ENCODE measurements at places on chromosomes 2 and 18. TPM values are rescaled to one million over a fixed set of nuclear protein-coding genes. Genes with fewer than 3 reads are reported as not detected.

GRCh38 chr2:12176623-12177454 lies 430.4 kb downstream of the LPIN1 start:
- no peak for DNase-seq

GRCh38 chr2:139876321-139876720 lies 1096.1 kb upstream of the NXPH2 start:
- DNase-seq = no peak

GRCh38 chr18:25516121-25516520 lies 164.2 kb upstream of the ZNF521 start:
- DNase-seq = no peak

- no peak for DNase-seq
Measured at GRCh38 chr18:55982992-55983391, 395.0 kb upstream of the TCF4 start.

- no peak for DNase-seq
Measured at GRCh38 chr2:7060631-7061449, 143.6 kb downstream of the RNF144A start.

Gene IL37
- total RNA-seq = not detected

Gene CFC1B
- not detected for total RNA-seq

Gene DSG3
- not detected for total RNA-seq

Gene DNAH7
- total RNA-seq = not detected

Gene OR6B2
- not detected for total RNA-seq
